Chondrocyte (in vitro differentiated cells): ENCODE measurements at places on chromosomes 16 and 17. TPM values are rescaled to one million over a fixed set of nuclear protein-coding genes. Genes with fewer than 3 reads are reported as not detected.

DNA sequence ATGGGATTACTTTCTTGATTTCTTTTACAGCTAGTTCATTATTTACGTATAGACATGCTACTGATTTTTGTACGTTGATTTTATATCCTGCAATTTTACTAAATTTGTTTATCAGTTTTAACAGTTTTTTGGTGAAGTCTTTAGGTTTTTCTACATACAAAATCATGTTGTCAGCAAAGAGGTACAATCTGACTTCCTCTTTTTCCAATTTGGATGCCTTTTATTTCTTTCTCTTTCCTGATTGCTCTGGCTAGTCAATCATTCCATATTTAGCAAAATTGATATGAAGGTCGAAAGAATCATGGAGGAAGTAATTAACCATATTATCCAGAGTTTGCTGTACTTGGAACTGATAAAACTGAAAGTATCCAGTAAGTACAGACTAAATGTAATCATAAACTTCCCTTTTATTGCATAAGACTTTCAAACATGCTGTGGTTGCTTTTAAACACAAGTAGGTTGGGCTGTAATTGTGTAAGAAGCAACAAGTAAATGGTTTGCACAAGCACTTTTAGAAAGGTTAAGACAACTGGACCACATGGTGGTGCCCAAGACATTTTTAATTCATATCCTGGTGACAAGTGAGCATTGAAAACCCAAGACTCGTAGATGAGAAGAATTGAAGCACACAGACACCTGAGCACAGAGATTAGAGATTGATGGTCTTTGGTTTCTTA is 8.4 kb downstream of the GDE1 start:
- peaks cover 30% of the 10 kb centered on the region for H3K36me3 ChIP-seq
- DNase-seq, result no peak
- no peak overlapping the region for H3K4me3 ChIP-seq
- H3K4me1 ChIP-seq, result peaks cover 14% of the 10 kb centered on the region

- H3K36me3 ChIP-seq, result peaks cover 13% of the 10 kb centered on the region
- H3K27me3 ChIP-seq, result no peaks in the 10 kb centered on the region
- peaks cover 8% of the 10 kb centered on the region for H3K4me1 ChIP-seq
- H3K27ac ChIP-seq, result no peak overlapping the region
- DNase-seq, result peak; percentile 55
Measured at GRCh38 chr17:75006653-75007052, 5.8 kb upstream of the MRPL58 start.

DNA sequence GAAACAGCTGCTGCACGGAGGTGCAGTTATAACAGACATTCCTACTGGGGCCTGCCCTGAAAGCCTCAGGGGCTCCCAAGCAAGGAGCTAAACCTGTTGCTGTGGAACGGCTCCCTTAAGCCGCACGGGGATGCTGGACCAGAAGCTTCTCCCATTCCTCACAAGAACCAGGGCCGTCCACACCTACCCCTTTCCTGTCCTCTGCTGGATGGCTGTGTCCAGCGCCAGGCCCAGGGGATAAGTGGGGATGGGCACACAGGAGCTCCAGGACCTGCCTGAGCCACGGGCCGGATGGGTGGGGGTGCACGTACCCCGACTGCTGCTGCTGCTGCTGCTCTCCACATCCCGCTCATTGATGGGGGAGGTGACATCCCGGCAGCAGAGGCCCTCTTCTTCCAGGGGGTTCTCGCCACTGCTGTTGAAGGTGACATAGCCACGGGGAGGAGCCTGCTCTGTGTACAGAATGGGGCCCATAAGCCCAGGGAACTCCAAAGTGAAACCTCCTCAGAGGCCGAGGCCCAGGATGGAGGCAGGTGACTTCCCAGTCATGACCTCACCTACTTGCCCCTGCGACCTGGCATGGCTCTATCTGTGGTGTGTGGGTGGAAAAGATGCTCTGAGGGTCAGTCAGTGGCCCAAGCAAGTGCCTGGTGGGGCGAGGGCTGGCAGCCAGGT is 8.6 kb downstream of the NUDT16L1 start:
- peaks cover 20% of the 10 kb centered on the region for H3K36me3 ChIP-seq
- DNase-seq, result peak; percentile 92
- no peaks in the 10 kb centered on the region for H3K27me3 ChIP-seq
- H3K4me3 ChIP-seq, result no peak overlapping the region
- no peaks in the 10 kb centered on the region for H3K4me1 ChIP-seq

DNA sequence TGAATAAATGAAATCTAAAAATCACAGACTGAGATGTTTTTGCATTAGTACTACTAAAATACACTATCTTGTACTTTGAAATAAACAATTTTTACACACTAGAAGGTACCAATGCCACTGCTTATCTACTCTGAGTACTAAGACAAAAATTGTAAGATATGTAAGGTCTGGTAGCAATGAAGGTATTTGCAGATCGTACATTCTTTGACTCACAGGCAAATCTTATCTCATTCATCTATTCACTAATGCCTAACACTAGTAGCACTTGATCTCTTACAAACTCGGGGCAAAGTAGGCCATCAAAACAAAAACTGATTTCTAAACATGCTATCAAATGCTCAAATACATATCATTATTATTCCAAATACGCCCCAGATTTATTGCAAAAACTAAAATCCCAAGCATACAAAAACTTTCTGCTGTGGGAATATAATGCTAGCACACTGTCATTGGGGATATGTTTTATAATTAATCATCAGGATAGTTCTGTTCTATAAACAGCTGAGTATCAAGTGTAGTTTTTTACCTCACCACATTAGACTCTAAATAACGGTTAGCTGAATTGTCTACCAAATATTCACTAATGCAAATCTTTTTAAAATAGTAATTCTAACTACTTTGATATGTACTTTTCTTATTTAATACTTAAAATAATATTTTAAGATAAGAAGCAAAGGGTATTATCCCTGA is 68.0 kb downstream of the MED13 start:
- no peak overlapping the region for H3K4me3 ChIP-seq
- peaks cover 24% of the 10 kb centered on the region for H3K4me1 ChIP-seq
- no peaks in the 10 kb centered on the region for H3K27me3 ChIP-seq
- DNase-seq, result no peak

GRCh38 chr17:50922721-50923405 is 56.7 kb upstream of the TOB1 start:
- H3K36me3 ChIP-seq, result no peaks in the 10 kb centered on the region
- H3K27ac ChIP-seq, result no peak overlapping the region
- H3K4me3 ChIP-seq, result no peak overlapping the region
- H3K27me3 ChIP-seq, result no peaks in the 10 kb centered on the region
- no peak for DNase-seq
- peaks cover 18% of the 10 kb centered on the region for H3K4me1 ChIP-seq

GRCh38 chr16:58337090-58337444 is 42.2 kb upstream of the PRSS54 start:
- peaks cover 13% of the 10 kb centered on the region for H3K4me1 ChIP-seq
- H3K27me3 ChIP-seq, result peaks cover 1% of the 10 kb centered on the region
- no peak overlapping the region for H3K27ac ChIP-seq

- DNase-seq, result no peak
- no peaks in the 10 kb centered on the region for H3K27me3 ChIP-seq
- peak overlapping the region; percentile 57 for H3K27ac ChIP-seq
Measured at GRCh38 chr17:18319604-18320256, 4.6 kb downstream of the SMCR8 start.

The GSDMA gene
- total RNA-seq, result not detected in 3 replicates

GRCh38 chr17:45110676-45111611 is 21.4 kb downstream of the PLCD3 start:
- peak overlapping the region; percentile 43 for H3K27ac ChIP-seq
- H3K4me1 ChIP-seq, result peaks cover 11% of the 10 kb centered on the region
- H3K4me3 ChIP-seq, result no peak overlapping the region

- no peaks in the 10 kb centered on the region for H3K27me3 ChIP-seq
- no peaks in the 10 kb centered on the region for H3K36me3 ChIP-seq
- H3K4me3 ChIP-seq, result no peak overlapping the region
Measured at GRCh38 chr17:78116411-78116810, 12.1 kb downstream of the TMC6 start.

The ATP1B2 gene
- total RNA-seq, result 0.77 to 2.2 TPM (median 0.90 TPM) in 3 replicates

The UNC13D gene
- 1.1 to 3.1 TPM (median 1.5 TPM) in 3 replicates for total RNA-seq

DNA sequence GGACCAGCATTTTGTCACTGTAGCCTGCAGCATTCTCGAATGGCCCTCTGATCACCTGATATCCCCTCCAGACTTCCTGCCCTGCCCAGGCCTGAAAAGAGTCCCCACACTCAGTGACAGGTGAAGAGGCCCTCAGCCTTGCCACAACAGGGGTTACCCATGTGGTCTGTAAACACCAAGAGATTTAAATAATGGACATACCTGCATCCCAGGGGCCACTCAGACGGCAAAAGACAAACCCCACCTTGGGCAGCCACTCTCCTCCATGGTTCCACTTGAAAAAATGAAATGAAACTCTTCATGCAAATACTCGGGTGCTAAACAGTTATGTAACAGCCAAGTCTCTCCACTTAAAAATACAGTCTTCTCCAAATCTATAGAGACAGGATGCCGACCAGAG is 22.9 kb upstream of the PECAM1 start:
- no peaks in the 10 kb centered on the region for H3K36me3 ChIP-seq
- no peak overlapping the region for H3K27ac ChIP-seq
- H3K4me1 ChIP-seq, result peaks cover 17% of the 10 kb centered on the region

The FSCN2 gene
- total RNA-seq, result 4.1 to 6.1 TPM (median 5.3 TPM) in 3 replicates

DNA sequence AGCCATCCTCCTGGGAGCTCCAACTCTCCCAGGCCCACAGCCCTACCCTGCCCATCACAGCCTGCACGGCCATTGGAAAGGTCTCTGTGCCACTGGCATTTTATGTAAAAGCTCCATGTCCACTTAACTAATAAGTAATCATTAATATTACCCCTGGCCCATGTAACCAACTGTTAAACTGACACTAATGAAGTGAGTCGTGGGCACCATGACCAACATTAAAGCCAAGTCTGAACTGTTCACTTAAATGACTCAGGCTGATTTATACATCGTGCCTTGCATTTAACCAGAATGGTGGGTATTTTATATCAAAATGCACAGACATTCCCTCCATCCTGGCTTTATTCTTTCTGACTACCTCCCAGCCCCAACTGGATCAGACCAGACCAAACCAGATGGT is 229.3 kb downstream of the SOX9 start:
- H3K36me3 ChIP-seq, result no peaks in the 10 kb centered on the region
- H3K4me3 ChIP-seq, result no peak overlapping the region
- no peaks in the 10 kb centered on the region for H3K4me1 ChIP-seq
- peaks cover 8% of the 10 kb centered on the region for H3K27me3 ChIP-seq
- DNase-seq, result no peak
- no peak overlapping the region for H3K27ac ChIP-seq

- DNase-seq, result no peak
- no peaks in the 10 kb centered on the region for H3K27me3 ChIP-seq
- H3K4me3 ChIP-seq, result no peak overlapping the region
- H3K4me1 ChIP-seq, result no peaks in the 10 kb centered on the region
Measured at GRCh38 chr17:53765609-53766008, 57.1 kb upstream of the KIF2B start.

The TUBB3 gene
- total RNA-seq, result 97.1 to 117 TPM (median 104 TPM) in 3 replicates

DNA sequence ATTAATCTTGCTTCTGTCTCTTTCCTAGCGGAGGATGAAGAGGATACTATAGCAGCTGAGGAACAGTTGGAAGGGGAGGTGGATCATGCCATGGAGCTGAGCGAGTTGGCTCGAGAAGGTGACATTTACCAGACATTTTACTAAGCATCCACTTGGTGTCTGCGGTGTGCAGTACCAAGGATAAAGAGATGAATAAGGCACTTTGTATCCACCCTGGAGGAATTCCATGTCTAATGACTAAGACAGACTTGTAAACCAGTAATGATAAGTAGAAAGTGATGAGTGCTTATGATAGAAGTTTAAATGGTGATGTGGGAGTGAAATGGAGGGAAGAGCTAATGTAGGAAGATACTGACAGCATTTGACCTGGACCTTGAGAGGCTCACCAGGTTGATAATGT is 12.0 kb downstream of the SRCAP start:
- no peaks in the 10 kb centered on the region for H3K27me3 ChIP-seq
- peaks cover 6% of the 10 kb centered on the region for H3K4me1 ChIP-seq
- no peak overlapping the region for H3K4me3 ChIP-seq
- no peak for DNase-seq
- no peak overlapping the region for H3K27ac ChIP-seq
